ENCODE measurements at places on chromosomes 1 and 21.

GRCh38 chr1:243313635-243314536 lies 58.0 kb downstream of the SDCCAG8 start:
- H3K4me3 ChIP-seq = no peak overlapping the region
- peaks cover 10% of the 10 kb centered on the region for H3K4me1 ChIP-seq
- no peak overlapping the region for H3K27ac ChIP-seq
- no peak for DNase-seq

GRCh38 chr1:119682141-119682540 lies 29.6 kb upstream of the PHGDH start:
- no peak overlapping the region for H3K27ac ChIP-seq
- no peaks in the 10 kb centered on the region for H3K36me3 ChIP-seq
- no peak overlapping the region for H3K4me3 ChIP-seq
- no peaks in the 10 kb centered on the region for H3K4me1 ChIP-seq
- DNase-seq = no peak

- H3K4me1 ChIP-seq = peaks cover 46% of the 10 kb centered on the region
- no peaks in the 10 kb centered on the region for H3K36me3 ChIP-seq
- H3K4me3 ChIP-seq = no peak overlapping the region
- H3K27ac ChIP-seq = peak overlapping the region; percentile 7
Observed at GRCh38 chr1:206826394-206826793, 39.0 kb upstream of the IL20 start.

- no peaks in the 10 kb centered on the region for H3K4me1 ChIP-seq
- H3K27me3 ChIP-seq = peaks cover 5% of the 10 kb centered on the region
- no peaks in the 10 kb centered on the region for H3K36me3 ChIP-seq
- no peak overlapping the region for H3K27ac ChIP-seq
Observed at GRCh38 chr1:20271498-20272400, 18.9 kb upstream of the VWA5B1 start.

DNA sequence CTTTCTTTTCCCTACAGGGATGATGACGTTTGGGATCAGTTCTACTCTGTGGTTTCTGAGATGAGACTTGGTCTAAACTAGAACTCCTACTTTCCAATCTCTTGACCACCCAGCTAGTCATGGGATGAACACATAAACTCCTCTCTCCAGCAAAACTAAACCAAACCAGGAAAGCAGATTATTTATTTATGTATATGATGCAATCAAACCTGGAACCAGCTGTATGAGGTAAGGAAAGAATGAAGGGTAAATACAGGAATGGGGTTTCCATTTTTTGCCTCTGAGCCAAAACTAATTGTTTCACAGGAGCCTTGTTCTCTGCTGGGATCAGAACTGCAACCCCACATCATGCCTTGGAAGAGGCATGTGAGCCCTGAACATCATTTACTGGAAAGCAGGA lies 3.3 kb upstream of the AGT start:
- no peak overlapping the region for H3K4me3 ChIP-seq
- H3K27me3 ChIP-seq = peaks cover 3% of the 10 kb centered on the region
- H3K27ac ChIP-seq = no peak overlapping the region
- no peaks in the 10 kb centered on the region for H3K36me3 ChIP-seq

- H3K27me3 ChIP-seq = peaks cover 2% of the 10 kb centered on the region
- H3K4me3 ChIP-seq = peak overlapping the region; percentile 92
- peak; percentile 51 for DNase-seq
- no peak overlapping the region for H3K27ac ChIP-seq
- H3K4me1 ChIP-seq = peaks cover 26% of the 10 kb centered on the region
Observed at GRCh38 chr1:27605796-27606707, 2.1 kb upstream of the AHDC1 start.

DNA sequence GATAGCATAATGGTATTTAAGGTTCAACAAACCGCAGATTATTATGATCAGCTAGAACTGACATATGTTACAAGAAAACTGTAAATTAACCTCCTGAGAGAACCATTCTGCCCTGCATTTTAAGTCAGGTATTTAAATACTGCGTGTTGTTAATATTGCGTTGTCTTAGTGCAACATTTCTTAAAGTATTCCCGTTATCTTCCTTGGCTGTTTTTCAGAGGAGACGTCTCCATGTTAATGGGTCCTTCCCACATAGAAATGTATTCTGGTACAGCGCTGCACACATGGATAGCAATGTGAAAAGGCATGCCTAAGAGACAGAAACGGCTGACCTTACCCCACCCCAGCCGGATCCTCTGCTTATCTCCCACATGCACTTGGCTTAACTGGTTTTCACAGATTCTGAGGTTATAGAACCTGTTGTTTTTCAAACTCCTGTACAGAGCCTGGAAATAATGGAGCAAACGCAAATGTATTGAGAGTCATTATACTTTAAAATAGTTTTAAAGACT lies 22.8 kb upstream of the DEGS1 start:
- no peaks in the 10 kb centered on the region for H3K27me3 ChIP-seq
- DNase-seq = no peak
- H3K4me1 ChIP-seq = peaks cover 14% of the 10 kb centered on the region
- H3K27ac ChIP-seq = no peak overlapping the region
- peaks cover 29% of the 10 kb centered on the region for H3K36me3 ChIP-seq
- H3K4me3 ChIP-seq = no peak overlapping the region

- no peaks in the 10 kb centered on the region for H3K36me3 ChIP-seq
- no peak overlapping the region for H3K4me3 ChIP-seq
- H3K4me1 ChIP-seq = no peaks in the 10 kb centered on the region
- DNase-seq = no peak
Observed at GRCh38 chr1:10019561-10019960, 13.2 kb upstream of the UBE4B start.

- no peaks in the 10 kb centered on the region for H3K4me1 ChIP-seq
- peaks cover 4% of the 10 kb centered on the region for H3K27me3 ChIP-seq
- H3K4me3 ChIP-seq = no peak overlapping the region
- DNase-seq = no peak
- H3K36me3 ChIP-seq = no peaks in the 10 kb centered on the region
Observed at GRCh38 chr1:51962486-51963356, 27.8 kb downstream of the RAB3B start.

- H3K27me3 ChIP-seq = peaks cover 30% of the 10 kb centered on the region
- no peaks in the 10 kb centered on the region for H3K36me3 ChIP-seq
- no peak overlapping the region for H3K27ac ChIP-seq
- DNase-seq = no peak
- H3K4me3 ChIP-seq = no peak overlapping the region
- peaks cover 4% of the 10 kb centered on the region for H3K4me1 ChIP-seq
Observed at GRCh38 chr1:152182431-152182830, 23.4 kb upstream of the RPTN start.

Data from T-helper 2 cell treated with Interferon-gamma antibody and Interleukin-4, amounts not matched to agents 5 μg/mL and 100 μg/mL, for 36 hours (primary cell).